ENCODE measurements at places on chromosomes 11 and 22.

GRCh38 chr11:696955-697491 lies 1.4 kb downstream of the TMEM80 start:
- peak; percentile 72 for DNase-seq

GRCh38 chr22:37643225-37643847 lies 3.9 kb downstream of the SH3BP1 start:
- no peak for DNase-seq

DNA sequence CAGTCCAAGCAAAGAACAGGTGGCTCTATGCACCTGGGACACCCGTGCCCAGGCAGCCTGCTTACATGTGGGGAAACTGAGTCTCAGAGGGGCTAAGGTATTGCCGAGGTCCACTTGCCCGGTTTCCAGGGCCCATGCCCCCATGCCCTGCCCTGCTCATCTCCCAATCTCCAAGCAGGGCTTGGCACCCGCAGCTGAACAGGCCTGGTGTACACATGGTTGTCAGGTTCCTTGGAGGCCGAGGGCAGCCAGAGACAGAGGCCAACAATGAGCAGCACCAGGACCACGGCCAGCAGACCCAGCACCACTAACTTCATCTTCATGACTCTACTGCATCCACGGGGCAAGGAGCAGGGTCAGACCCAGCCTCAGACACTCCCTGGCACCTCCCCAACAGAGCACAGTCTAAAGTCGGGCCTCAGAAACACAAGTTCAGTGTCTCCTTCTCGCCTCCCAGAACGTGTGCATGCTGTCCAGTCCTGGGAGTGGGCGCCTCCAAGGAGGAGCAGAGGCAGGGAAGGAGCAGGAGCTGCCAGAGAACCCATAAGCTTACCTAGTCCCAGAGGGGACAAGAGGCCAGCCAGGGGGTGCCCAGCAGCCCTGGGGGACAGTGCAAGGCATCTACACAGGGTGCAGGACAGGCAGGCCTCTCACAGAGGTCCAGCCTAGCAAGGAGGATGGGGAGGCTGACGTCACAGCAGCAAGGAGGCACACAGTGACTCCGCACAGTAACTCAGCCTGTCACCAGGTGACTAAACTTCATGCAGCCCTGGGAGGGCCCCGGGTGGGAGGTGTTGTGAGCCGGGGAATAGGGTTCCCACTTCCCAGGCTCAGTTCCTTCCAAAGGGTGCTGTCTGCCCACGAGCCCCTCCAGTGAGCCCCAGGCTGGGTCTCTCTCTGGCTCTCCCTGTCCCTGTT lies 20.2 kb upstream of the RGL4 start:
- no peak for DNase-seq

GRCh38 chr22:33739516-33739915 lies 180.8 kb downstream of the LARGE1 start:
- no peak for DNase-seq

DNA sequence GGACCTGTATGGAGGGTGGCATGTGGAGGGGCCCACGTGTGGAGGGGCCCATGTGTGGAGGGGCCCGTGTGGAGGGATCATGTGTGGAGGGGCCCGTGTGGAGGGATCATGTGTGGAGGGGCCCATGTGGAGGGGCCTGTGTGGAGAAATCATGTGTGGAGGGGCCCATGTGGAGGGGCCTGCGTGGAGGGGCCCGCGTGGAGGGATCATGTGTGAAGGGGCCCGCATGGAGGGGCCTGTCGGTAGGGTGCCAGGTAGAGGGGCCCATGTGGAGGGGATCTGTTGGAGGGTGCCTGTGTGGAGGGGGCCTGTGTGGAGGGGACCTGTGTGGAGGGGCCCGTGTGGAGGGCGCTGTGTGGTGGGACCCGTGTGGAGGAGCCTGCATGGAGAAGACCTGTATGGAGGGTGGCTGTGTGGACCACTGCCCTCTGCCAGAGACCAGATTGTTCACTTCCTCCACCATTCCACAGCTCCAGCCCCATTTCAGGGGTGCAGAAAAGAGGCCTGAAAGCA lies 47.0 kb downstream of the IGLL5 start:
- DNase-seq = no peak

- DNase-seq = no peak
Observed at GRCh38 chr22:44765571-44766285, 13.4 kb downstream of the ARHGAP8 start.

DNA sequence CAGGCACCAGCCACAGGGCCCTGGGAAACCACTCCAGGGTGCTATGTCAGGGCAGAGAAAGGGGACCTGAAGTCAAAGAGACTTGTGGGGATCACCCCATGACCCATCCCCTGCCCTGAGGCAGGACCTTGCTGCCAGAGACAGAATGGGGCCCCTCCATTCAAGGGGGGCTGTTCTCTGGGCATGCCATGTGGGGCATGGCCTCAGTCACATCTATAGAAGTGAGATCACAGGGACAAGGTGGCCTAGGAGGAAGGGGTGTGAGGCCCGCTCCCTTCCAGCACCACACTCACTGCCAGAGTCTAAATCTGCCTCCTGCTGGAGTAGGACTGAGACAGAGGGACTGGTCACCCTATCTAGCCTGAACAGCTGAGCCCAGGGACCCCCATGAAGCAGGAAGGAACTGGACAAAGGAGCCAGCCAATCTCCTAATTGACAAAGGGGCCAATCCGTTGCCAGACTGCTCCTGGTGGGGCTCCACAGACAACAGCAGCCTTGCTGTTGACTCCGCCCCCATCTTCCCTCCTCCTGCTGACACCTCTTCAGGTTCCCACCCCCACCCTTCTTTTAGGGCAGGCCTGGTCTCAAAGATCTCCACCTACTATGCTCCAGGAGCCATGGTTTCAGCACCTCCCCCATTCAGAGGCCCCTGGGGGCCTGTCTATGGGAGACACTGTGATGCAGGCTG lies 26.0 kb downstream of the NEAT1 start:
- DNase-seq = peak; percentile 22

DNA sequence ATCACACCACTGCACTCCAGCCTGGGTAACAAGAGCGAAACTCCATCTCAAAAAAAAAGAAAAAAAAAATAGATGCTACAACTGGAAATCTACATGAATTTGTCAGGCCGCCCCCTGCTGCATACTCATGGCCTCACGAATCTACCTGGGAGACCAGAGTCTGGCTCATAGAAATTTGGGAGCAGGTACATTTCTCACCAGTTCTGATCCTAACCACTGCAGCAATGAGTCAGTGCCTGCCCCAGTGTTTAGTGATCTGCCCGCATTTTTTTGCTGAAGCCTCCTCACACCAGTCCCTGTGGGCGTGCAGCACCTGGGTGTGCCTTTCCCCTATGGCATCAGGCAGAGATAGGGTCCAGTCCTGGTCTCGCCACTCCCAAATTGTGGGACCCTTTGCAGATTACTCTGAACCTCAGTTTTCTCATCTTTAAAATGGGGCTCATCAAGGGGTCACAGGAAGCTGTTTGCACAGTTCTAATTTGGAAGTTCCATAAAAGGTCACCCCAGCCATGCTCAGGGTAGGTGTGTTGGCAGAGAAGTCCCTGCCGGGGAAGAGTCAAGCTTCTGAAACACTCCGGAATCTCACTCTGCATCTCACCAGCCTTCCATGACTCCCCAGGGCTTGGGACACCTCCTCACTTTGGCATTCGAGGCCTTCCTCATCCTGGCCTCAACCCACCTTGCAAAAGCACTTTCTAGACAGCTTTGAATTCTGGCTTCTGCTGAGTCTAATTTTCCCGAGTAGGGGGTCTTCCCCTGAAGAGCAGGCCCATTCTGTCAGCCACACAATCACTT lies 39.3 kb upstream of the LINC01488 start:
- DNase-seq = no peak

DNA sequence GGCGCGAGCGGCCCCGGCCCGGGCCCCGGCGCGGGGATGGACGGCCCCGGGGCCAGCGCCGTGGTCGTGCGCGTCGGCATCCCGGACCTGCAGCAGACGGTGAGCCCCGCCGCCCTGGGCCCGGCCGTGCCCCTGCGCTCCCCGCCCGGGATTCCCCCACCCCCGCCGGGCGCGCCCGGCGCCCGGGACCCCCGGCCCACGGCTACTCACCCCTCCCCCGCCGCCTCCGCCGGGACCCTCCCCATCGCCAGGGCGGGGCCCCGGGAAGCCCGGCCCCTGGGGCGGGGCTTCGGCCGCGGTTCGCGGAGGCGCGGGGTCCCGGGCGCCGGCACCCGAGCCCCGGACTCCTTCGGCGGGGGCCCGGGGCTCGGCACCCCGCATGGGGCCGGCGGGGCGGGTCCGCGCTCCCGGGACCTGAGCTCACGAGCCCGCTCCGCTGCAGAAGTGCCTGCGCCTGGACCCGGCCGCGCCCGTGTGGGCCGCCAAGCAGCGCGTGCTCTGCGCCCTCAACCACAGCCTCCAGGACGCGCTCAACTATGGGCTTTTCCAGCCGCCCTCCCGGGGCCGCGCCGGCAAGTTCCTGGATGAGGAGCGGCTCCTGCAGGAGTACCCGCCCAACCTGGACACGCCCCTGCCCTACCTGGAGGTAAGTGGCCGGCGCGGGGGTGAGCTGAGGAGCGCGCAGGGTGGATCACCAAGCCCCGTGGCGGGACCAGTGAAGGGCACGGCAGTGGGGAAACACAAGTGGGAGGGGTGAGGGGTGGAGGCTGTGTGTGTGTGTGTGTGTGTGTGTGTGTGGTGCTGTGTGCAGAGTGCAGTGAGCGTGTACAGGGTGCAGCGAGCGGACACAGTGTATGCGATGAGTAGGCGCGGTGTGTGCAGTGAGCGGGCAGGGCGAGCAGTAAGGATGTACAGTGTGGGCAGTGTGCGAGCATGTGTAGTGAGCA lies 2.3 kb downstream of the SHANK3 start:
- no peak for DNase-seq

- no peak for DNase-seq
Observed at GRCh38 chr11:1196516-1197391, 26.1 kb upstream of the MUC5B start.

DNA sequence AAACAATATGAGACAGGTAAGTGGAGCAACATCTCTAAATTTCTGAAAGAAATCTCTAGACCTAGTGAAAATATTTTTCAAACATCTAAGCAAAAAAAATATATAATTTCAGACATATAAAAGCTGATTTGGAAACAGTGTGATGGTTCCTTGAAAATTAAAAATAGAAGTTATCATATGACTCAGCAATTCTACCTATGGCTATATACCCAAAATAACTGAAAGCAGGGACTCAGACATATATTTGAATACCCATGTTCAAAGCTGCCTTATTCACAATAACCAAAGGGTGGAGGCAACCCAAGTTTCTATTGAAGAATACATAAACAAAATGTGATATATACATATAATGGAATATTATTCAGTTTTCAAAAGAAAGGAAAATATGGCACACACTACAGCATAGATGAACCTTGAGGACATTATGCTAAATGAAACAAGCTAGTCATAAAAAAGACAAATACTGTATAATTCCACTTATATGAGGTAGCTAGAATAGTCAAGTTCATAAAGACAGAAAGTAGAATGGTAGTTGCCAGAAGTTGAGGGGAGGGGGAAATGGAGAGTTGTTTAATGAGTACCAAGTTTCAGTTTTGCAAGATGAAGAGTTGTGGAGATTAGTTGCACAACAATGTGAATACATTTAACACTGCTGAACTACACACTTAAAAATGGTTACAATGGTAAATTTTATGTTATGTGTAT lies 300.4 kb downstream of the TTC28 start:
- no peak for DNase-seq

GRCh38 chr11:4606231-4607015 lies 1.6 kb downstream of the TRIM68 start:
- no peak for DNase-seq

- DNase-seq = no peak
Observed at GRCh38 chr11:126345759-126346585, 9.5 kb upstream of the ST3GAL4 start.

DNA sequence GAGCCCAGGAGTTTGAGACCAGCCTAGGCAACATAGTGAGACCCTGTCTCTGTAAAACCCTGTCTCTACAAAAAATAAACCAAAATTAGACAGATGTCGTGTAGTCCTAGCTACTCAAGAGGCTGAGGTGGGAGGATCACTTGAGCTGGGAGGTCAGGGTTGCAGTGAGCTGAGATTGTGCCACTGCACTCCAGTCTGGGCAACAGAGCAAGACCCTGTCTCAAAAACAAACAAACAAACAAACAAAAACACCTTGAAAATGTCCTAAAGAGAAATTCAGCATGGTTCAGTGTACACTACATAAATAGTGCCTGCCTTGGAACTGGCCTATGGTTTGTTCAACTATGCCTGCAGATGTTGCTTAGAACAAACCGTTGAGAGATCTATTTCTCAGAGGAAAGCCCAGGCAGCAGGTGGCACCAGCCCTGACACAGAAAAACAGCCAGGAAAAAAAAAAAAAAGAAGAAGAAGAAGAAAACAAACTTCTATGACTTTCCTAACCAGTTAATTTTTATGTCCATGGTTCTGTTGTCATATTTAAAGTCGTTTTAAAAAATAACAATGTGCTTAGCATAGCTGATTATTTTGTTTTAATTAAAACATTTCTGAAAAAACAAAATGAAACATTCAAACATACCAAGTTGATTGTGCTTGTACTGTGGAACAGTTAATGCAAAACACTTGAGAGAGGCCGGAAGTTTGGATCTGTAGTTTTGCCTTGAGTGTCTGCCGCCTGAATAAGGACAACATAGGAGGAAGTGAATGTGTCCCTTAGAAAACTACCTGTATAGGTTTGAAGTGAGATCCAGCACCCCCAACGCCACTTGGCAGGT lies 5.4 kb downstream of the KREMEN1 start:
- no peak for DNase-seq

GRCh38 chr11:73340164-73340563 lies 32.1 kb downstream of the ARHGEF17 start:
- no peak for DNase-seq

GRCh38 chr11:14644226-14645014 lies 816 bp downstream of the PDE3B start:
- peak; percentile 15 for DNase-seq

- no peak for DNase-seq
Observed at GRCh38 chr11:105192115-105192514, 52.5 kb upstream of the CARD18 start.

- no peak for DNase-seq
Observed at GRCh38 chr11:35606206-35606605, 12.1 kb upstream of the FJX1 start.

DNA sequence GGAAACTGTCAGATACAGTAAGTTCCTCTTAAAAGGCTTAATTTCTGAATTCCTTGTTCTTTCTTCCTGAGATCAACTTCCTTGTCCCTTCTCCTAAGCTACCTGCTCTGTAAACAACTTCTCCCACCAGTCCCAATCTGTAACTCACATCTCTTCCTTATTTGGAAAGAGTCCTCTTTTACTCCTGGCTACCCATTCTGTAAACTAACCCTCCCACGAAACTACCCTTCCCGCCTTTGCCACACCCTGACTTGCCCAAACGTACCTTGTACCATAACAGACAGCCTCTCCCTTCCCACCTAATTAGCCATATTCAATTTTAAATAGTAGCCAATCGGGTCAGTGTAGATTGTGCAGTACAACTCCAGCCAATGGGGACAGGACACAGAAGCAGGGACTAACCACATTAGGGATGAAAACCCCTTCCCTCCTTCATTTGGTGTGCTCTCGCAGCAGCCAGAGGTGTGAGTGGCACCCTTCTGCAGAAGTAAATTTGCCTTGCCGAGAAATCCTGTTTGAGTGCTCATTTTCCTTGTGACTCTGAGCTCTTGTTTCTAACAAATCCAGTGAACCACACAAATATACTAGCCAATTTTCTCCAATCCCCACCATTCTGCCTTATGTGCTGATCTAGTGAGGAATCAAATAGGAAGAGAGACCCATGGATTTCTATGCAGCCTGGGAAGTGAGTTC lies 49.5 kb downstream of the ZNF280B start:
- DNase-seq = no peak

GRCh38 chr22:22682807-22683667 lies 38.6 kb downstream of the GGTLC2 start:
- no peak for DNase-seq

- no peak for DNase-seq
Observed at GRCh38 chr22:32722441-32722840, 79.1 kb upstream of the TIMP3 start.

Data from HS-5 (cell line).